ENCODE measurements at places on chromosomes 16 and 17.

DNA sequence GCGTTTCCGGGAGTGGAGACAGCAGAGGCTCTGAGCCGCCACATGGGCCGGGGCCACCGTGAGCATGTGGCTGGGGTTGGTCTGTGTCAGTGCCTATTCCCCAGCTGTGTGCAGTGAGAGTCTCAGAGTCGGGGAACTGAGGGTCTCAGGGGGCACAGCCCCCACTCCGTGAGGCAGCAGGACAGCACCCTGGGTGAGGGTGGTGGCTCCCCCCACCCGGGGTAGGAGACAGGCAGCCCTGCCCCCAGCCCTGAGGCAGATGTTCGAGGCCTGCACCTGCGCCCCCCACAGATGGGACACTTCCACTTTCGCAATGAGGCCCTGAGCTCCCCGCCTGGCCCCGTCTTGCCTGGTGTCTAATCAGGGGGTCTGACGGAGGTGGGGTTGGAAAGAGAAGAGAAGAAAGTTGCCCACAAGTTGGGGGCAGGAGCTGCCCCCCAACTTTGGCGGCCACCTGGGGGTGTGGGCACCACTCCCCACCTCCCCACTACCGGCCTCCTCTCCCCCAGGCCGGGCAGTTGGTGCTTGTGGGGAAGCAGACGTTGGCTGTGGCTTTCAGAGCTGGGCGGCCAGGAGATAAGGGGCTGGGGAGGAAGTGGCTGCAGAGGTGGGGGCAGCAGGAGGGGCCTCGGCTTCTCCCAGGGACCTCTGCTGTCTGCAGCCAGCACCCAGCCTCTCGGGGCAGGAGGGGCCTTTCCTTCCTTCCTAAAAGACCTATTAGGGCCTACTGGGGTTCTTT lies 1.8 kb upstream of the CBFA2T3 start:
- no peak for DNase-seq

GRCh38 chr17:35536664-35537171 lies 760 bp downstream of the SLFN12L start:
- DNase-seq, result no peak

- no peak for DNase-seq
These were observed 1.1 kb upstream of the MYH11 start for GRCh38 chr16:15857724-15858560.

DNA sequence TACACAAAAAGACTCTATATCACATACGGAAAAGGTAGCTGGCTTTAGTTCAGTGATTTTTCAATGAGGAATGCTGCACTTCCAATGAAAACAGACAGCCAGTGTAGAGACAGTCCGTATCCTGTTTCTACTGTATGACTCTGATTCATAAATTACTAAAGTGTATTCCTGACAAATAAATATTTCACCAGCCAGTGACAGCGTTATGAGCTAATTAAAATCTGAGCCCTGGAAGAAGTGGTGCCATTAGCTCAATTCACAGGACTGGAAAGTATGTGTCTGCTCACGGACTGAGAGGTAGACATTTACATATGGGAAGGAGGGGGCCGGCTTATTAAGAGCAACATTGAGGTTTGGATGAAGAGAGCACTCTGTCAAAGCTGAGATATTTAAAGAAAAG lies 207.9 kb upstream of the RBFOX1 start:
- no peak for DNase-seq

DNA sequence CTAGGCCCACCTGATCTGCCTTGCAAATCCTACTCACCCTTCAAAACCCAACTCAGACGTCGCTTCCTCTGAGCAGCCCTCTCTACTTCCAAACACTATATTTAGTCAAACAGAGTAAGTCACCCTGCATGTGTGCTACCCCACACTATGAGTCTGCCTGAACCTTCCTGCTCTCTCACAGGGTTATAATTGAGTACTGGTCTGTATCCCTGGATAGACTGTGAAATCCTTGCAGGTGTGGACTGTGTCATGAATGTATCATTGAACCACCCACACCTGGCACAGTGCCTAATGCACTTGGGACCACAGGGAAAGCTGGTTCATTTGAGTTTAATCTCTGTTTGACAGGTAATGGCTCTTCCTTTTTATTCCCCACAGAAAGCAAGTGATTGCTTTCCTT lies 3.4 kb downstream of the FBXO39 start:
- DNase-seq, result no peak

GRCh38 chr17:73015722-73016276 lies 76.7 kb downstream of the SLC39A11 start:
- no peak for DNase-seq

DNA sequence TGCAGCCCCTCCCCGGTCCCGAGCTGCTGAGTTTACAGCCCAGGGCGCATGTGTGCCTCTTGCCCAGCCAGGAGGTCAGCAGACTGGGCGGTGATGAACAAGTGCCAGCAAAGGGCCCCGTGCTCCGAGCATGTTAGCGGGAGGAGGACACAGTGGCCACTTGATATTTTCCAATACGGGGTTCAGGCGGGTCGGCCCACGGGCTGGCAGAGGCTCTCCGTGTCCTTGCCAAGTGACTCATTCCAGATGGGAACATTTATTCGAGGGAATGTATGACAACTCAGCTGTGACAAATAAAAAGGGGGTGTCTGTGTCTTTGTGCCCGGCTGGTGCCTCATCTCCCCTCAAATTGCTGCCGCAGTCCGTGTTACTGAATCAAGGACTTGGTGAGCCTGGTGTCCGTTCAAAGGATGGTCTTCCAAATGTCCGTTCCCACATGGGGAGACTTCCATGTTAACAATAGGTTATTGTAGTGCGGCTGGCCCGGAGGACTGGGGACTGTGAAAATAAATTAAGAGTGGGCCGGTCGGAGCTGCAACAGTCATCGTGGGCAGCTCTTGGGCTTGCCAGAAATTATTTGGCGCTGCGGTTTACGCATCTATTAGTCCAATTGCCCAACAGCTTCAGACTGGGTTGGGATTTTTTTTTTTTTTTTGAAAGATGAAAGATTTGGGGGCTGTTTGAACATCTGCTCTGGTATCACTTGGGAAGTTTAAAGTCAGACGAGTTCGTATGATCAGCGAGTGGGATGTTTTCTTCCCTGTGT lies 174.0 kb upstream of the CIBAR2 start:
- no peak for DNase-seq

DNA sequence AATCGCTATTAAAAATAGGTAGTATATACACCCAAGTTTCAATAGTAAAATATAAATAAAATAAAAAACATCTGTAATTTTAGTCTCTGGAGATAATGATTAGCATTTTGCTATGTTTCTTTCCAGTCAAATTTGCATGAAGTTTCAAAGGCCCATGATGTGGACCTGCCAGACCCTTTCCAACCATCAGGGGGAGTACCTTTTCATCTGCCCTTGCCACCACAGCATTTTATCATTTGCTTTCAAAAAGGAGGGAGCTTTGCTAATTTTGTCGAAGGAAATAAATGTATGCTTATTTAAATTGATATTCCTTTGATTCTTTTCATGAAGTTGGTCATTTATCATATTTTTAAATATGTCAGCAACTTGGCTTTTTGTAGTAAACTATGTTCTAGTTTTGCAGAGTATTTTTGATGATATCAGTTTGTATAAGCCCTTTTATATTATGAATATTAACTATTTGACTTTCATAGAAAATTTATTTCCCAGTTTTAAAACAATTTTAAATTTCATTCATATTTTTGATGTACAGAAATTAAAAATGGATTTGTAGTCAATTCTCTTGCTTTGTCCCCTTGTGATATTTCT lies 115.2 kb upstream of the NETO2 start:
- no peak for DNase-seq

GRCh38 chr16:78606545-78606944 lies 507.1 kb downstream of the WWOX start:
- DNase-seq, result no peak

DNA sequence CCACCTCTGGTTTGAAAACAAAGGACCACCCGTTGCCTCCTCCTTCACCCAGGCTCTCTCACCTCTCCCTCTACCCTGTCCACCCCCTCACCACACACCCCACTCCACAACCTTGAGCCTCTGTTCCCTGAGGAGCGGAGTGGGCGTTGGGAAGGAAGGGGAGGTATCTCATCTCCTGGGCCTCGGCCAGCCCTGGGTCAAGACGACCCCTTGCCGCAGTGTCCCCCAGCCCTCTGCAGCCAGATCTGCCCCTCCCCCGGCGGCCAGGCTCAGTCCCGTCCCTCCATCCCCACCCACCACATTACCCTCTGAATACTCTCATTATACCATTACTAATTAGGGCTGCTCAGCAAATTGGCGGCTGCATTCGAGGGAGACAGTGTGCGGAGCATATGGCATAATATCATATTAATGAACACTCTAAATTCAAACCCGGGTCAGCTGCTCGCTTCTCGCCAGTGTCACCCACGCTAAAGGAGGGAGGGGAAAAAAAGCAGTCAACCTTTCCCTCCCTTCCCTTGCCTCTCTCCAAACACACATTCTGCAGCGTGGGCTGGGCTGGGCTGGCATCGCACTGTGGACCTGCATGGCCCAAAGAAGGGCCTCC lies 123.2 kb upstream of the LHX1 start:
- DNase-seq, result no peak

DNA sequence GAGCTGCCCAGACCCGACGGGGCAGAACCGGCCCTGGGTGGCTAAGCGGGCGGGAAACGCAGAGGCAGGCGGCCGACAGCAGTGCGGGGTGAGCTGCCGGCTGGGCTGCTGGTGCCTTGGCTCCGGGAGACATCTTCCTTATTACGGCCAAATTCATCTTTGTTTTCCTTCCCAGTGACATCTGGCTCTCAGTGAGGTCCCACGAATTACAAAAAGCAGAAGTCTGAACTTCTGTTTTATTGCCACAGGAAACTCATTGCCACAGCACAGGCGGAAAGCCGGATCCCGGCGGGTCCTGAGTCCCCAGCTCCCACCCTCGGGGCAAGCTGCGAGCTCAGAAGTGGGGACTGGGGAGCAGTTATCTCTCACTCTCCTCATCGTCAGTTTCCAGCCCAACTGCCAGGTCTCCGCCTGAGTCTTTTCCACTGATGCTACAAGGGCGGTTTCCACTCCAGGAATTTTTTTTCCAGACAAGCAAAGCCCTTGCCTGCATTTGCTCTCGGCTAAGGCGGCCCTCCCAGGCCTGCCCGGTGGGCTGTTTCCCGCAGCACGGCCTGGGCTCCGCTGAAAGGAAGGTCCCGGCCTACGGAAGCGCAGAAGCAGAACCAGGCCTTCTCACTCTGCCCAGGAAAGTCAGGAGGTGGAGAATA lies 40.3 kb downstream of the CBFA2T3 start:
- no peak for DNase-seq

- DNase-seq, result no peak
These were observed 6.2 kb downstream of the WDR45B start for GRCh38 chr17:82642022-82642421.

- no peak for DNase-seq
These were observed 55.8 kb downstream of the CCDC182 start for GRCh38 chr17:57689254-57689653.

DNA sequence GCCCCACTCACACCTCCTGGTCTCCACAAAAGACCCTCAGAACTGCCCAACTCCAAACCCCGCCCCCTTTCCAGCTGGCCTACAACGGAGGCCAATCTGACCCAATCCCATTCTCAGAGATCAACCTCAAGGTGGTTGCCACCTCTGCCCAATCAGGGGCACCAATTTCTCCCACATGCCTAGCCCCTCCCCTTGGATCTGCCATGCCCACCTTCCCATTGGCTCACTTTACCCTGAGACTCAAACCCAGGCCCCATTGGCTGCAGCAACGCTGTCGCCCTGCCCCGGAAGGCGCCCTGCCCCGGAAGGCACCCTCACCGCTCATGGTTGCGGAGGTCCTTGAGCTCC lies 10.6 kb downstream of the ZNF668 start:
- DNase-seq, result no peak

All from activated effector memory CD4-positive, alpha-beta T cell treated with Interleukin-2 at 50 U/mL for 16 hours (primary cell).